Fibroblast of pulmonary artery (primary cell): ENCODE measurements at places on chromosomes 16 and 17.

DNA sequence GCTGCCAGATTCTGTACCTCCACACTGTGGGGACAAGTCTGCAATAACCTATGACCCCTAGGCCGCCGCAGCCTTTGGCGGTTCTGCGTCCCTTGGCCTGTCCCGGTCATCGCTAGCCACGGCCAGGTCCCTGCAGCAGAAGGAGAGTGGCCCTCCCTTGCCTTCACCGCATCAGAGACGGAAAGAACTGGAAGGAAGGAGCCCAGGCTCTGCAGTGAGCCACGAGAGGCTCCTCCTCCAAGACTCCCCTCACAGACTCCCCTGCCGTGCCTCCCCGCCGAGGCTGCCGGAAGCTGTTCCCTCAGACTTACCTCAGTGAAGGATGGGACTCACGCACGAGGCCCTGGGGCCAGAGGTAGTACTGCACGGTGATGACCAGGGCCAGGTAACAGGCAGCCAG, 11.0 kb downstream of the SLC38A8 start:
- DNase-seq, result no peak

DNA sequence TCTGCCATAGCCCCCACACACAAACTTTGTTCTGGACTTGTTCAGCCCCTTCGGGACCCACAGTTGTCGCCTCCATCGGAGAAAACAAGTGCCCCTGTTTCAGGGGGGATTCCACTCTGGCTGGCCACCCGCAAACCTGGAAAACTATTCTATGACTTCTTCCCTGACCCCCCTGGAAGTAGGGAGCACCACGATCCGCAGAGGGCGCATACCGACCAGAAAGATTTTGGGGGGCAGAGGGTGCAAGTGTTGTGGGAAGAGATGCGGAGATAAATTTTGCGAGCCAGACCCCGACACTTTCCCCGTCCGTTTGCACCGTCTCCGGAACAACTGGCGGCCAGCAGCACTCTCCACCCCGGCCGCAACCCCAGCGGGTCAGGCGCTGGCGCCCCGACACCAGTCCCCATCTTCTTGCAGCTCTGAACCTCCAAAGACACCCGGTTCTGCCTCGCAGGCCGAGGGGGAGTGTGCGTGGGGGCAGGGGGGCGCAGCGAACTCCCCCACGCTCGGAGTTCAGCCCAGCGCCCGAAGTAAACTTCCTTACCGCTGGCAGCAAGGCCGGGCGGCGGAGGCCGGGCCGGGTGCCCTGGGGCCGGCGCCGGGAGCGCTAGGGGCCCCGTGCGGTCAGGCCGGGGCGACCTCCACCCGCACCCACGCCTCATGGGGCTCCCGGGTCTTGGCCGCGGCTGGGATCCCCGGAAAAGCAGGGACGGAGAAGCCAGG, 744 bp downstream of the SALL1 start:
- DNase-seq, result no peak

GRCh38 chr16:8959921-8960787, 3.6 kb downstream of the USP7 start:
- DNase-seq, result no peak

DNA sequence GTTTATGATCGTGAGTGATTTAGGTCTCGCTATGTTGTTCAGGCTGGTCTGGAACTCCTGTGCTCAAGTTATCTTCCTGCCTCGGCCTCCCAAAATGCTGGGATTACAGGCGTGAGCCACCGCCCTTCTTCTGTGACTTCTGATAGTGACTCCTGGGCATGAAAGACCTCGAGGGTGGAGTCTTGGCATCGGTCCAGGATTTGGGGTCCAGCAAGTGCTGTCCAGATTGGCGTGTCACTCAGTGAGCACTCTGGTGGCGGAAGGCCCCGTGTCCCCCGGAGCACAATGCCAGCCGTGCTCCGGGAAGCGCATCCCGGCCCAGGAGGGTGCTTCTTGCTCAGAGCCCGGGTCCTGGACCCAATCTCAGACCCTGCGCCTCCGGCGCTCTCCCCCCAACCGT, 6.8 kb downstream of the OR1F1 start:
- no peak for DNase-seq

GRCh38 chr16:89956505-89957215, 8.1 kb downstream of the DEF8 start:
- DNase-seq, result no peak
